ENCODE measurements at places on chromosomes 16 and 17.

DNA sequence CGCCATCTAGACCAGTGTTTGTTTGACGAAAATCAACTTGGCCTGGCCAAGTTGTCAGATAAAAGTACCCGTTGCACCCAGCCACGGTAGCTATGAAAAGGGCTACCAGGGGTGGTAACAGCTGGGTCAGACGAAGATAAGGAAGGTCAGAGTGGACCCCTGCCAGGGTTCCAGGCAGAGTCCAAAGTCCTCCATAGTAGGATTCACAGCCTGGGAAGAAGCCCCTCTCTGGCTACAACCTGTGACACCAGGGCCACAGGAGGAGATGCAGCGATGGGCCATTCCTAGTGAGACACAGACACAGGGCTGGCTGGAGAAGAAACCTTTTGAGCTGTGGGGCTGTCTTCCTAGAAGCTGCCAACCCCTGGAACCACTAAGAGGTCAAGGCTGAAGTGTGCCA is 39.3 kb downstream of the MEAK7 start:
- DNase-seq: no peak

DNA sequence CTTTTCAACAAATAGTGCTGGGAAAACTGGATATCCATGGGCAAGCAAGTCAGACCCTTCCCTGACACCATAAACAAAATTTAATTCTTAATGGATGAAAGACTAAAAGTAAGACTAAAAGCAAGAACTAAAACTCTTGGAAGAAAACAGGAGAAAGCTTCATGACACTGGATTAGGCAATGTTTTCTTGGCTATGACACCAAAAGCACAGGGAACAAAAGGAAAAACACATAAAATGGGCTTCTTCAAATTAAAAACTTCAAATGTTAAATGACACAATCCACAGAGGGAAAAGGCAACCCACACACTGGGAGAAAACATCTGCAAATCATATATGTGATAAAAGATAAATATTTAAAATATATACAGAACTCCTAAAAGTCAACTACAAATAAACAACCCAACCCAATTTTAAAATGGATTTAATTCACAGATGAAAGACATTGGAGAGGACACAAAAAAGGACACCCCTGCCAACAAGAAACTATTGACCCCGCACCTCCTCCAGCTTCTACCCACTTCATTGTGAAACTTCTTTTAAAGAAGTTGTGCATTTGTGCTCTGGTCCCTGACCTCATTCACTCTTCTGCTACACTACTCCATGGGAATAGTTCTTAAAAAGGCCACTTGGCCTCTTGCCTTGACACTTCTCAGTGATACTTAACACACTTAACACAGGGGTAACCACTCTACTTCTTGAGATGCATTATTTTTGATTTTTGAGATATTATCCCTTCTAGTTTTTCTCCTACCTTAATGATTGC is 80.3 kb downstream of the TRIM37 start:
- no peak for DNase-seq

- no peak for DNase-seq
Measured at GRCh38 chr16:49608098-49608497, 234.5 kb downstream of the C16orf78 start.

DNA sequence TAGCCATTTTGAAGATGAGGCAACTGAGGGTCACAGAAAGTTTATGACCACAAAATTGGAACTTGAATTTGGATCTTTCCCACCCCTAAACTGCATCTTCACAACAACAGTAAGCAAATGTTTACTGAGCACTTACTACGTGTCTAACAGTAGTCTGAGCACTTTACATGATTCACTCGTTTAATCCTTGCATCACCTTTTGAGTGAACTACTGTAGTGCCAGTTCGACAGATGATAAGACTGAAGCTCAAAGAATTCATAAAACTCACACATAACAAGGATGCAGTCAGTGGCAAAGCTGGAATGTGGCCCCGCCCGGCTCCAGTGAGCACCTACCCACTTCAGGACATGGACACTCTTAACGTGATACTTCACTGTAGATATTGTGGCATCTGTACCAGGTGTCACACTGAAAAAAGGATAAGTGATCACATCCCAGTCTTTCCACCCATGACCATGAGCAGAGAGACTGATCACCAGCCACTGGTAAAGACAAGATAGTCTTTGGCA is 36.0 kb upstream of the HLF start:
- DNase-seq: no peak

DNA sequence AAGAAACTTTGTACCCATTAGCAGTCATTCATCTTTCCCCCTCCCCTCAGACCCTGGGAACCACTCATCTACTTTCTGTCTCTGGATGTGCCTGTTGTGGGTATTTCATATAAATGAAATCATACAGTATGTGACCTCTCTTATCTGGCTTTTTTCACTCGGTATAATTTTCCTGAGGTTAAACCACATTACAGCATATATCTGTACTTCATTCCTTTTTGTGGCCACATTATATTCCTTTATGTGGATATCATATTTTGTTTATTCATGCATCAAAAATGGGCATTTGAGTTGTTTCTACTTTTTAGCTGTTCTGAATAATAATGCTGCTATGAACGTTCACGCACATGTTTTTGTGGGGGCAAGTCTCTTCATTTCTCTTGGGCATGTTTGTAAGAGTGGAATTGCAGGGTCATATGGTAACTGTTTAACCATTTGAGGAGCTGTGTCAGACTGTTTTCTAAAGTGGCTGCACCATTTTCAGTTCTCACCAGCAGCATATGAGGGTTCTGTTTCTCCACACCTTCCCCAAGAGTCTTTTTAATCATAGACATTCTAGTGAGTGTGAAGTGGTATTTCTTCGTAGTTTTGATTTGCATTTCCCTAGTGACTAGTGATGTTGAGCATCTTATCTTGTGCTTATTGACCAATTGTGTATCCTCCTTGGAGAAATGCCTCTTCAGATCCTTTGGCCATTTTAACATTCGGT is 3.8 kb downstream of the SNX29 start:
- DNase-seq: no peak

DNA sequence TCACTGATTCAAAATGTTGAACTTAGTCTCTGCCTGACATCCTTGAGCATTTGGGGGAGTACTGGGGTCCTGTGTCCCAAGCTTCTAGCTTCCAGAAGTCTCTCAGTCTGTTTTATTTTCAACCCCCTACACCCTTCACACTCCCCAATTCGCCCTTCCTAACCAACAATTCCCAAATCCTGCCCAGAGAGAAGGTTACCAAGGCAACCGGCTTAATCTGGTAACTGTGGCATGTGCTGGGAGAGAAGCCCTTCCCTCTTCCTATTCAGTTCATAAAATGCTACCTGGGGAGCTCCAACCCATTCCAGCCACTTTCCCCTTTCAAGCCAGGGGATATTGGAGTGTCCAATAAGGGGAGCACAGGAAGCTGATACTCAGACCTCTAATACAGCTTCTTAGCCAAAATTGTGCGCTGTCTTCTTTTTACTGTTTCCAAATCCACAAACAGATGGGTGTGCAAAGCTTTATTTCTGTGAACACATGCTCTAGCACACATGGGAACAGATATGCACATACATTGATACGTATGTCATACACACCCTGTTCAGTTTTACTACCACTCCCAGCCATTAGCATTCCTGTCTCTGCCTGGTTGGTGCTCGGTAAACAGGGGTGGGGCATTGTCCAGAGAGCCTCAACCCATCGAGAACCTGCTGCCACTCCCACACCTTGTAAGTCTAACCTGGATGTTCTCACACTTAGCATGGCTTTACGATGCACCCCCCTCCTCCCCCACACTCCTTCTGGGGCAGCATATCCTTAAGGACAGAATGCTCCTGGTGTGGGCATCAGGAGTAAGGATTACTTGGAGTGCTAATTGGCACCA is 1.1 kb upstream of the RAPGEFL1 start:
- no peak for DNase-seq

DNA sequence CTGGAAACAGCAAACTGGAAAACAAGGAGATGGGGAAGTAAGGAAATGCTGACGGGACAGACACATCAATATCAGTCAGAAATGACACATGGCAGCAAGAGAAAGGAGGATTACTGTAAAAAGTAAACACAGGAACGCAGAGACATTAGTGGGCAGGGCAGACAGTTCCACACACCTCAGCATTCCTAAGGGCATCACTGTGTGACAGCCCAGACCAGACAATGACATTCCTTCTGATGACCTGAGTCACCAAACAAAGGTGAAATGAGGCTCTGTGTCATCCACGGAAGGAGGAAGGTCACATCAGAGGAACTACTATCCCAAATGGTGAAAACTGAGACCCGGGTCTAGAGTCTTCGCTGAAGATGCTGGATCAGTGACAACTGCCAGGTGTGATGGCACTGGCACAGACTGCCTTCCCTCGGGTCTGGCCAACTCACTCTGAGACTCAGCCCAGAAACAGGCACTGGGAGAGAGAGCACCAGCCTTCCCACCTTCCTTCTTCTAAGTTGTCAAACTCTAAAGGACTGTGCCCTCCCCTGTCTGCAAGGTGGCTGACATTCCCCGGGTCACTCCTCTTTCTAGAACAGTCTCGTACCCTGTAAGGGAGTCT is 36.7 kb downstream of the TK2 start:
- DNase-seq: no peak

GRCh38 chr16:84484579-84485254 is 19.7 kb downstream of the MEAK7 start:
- DNase-seq: no peak

All from activated naive CD8-positive, alpha-beta T cell treated with anti-CD3 and anti-CD28 coated beads for 36 hours (primary cell).